Stimulated activated CD4-positive, alpha-beta T cell treated with anti-CD3 and anti-CD28 coated beads, Interleukin-1b, Interleukin-23, amount 100 ng/mL, for 1 hour (primary cell): ENCODE measurements at places on chromosomes 3 and 15.

GRCh38 chr3:130834476-130834875 is 59.4 kb upstream of the ATP2C1 start:
- DNase-seq: no peak

GRCh38 chr3:140015741-140016140 is 80.8 kb downstream of the CLSTN2 start:
- no peak for DNase-seq

DNA sequence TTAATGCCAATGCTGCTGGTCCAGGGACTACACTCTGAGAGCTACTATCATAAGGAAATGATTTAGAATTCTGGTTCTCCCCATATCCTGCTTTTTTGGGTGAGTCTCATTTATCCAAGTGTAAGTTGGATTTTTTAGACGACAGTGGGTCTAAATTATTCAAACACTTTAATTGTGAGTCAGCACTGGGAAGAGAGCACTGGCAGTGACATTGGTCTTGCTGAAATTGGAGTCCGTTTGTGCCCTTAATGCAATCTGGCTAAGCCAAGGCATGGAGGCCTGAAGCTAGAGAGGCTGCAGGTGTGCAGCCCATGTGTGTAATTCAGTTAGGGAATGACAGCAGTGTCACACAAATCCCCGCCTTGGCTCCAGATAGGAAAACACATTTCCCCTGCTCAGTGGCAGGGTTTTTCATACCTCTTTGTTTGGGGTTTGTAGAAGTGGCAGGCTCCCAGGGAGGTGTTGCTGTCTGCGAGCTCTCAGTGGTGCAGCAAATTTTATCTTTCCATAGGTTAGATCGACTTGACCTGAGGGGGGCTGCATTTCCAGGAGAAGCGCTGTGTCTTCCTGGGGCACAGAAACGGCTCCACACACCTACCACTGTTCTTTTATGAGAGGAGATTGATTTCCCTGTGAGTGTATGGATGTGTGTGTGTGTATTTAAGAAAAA is 197.7 kb downstream of the CD47 start:
- DNase-seq: no peak

DNA sequence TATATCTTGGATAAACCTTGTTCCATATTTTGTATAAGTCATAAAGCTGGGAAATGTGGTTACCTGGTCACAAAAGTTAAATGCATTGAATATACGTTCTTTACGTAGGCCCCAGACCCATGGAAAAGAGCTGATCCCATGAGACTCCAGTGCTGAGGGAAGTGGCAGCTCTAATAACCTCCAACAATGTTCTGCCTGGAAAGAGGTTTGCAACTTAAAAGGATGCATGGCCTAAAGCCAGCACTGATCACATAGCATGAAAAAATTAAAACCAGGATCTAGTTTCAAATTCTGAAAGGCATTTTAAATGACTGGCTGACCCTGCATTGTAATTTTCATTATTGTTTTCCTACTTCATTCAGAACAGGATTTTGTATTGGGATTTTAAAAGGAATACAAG is 27.9 kb upstream of the STRIT1 start:
- no peak for DNase-seq

GRCh38 chr3:23776352-23776891 is 29.3 kb upstream of the UBE2E1 start:
- no peak for DNase-seq
